ENCODE measurements at places on chromosomes 5 and 9.

DNA sequence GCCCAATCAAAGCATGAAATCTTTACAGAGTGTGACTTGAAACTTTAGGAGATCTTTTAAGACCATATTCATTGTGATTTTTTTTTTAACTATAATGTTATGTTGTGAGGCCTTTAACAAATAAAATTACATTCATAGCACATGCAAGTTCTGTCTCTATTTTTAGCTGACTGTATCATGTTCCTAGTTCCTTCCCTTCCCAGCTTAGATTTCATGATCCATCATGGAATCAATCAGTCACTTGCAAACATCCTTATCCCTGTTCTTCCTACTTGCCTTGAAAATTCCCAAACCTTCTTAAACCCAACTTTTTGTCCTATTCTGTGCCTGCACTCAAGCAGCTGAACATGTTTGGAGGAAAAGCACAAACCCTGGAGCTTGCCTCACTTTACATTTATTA is 141.8 kb downstream of the DMXL1 start:
- DNase-seq = no peak

- no peak for DNase-seq
These were observed 256.2 kb upstream of the ACTBL2 start for GRCh38 chr5:57738787-57739186.

GRCh38 chr9:121927636-121928035 is 165.5 kb downstream of the TTLL11 start:
- DNase-seq = no peak

DNA sequence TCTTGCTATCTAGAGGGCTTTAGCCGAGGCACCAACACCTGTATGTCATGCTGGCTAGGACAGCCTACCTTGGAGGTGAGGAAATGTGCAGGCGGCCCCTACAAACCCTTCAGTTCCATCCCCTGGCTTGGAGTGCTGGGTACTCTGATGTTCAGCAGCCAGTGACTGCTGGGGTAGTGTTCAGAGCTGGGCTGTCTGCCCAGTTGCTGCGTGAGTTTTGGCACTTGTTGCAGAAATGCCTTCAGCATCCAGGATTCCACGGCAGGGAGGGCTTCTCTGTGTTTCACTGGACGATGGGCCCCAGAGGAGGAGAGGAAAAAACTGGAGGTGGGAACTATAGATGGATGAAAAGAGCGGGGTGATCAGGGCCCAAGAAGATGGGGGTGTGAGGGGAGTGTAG is 10.4 kb downstream of the SWI5 start:
- no peak for DNase-seq

- DNase-seq = no peak
These were observed 1064.4 kb upstream of the DMAC1 start for GRCh38 chr9:8863886-8864544.

DNA sequence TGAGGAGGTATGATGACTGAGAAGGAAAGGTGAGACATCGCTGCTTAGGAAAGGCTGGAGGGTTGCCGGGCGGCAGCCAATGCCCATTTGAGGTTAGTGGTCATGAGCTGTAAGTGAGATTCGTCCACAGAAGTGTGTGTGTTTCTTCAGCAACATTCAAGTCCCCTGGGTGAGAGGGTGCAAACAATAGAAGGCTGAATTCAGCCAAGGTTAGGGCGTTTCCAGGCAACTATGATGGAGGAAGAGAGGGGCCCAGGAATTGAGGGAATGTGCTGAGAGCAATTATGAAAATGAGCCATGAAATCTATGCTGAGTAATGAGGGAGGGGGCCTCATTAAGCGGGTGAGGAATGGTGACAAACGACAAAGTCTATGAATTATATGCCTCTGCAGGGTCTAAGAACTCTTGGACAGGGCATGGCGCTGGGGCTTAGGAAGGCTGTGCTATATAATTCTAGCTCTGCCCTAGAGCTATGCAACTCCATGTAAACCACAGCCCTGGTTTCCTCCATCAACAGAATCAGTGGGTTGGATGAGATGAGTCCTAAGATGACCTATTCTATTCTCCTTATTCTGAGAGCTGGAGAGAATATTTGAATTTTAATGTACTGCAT is 96.0 kb downstream of the SLIT3 start:
- no peak for DNase-seq

GRCh38 chr5:154831451-154831850 is 19.0 kb downstream of the FAXDC2 start:
- no peak for DNase-seq

DNA sequence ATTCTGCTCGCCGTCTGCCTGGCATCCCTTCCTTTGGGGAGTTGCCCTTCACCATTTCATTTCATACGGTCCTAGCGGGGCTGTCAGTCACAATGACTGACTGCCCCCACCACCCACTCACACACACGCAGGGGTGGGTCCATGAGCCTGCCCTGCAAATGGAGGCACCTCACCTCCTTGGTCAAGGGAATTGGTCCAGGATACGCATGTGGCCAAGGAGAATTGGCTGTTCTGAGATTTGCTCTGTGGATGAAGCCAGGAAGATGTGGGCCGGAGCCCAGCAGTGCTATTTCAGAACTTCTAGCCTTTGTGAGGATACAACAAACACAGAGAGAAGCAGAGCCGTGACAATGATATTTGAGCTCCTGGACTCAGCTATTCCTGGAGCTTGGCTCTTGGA is 17.0 kb downstream of the C1QTNF2 start:
- no peak for DNase-seq

GRCh38 chr5:39331861-39332381 is 32.4 kb downstream of the C9 start:
- DNase-seq = no peak
